ENCODE measurements at places on chromosomes 5 and 9. TPM values are rescaled to one million over a fixed set of nuclear protein-coding genes. Genes with fewer than 3 reads are reported as not detected.

Gene TMOD1
- 1.1 TPM for total RNA-seq

Gene DNAJC21
- total RNA-seq = 66.4 TPM

Gene SRA1
- total RNA-seq = 27.1 TPM

Gene CORO2A
- total RNA-seq = 9.1 TPM

All from naive thymus-derived CD4-positive, alpha-beta T cell (primary cell).